ENCODE measurements at places on chromosomes 16 and 17.

GRCh38 chr16:23496821-23497542 is 13.3 kb downstream of the GGA2 start:
- DNase-seq: peak; percentile 41

DNA sequence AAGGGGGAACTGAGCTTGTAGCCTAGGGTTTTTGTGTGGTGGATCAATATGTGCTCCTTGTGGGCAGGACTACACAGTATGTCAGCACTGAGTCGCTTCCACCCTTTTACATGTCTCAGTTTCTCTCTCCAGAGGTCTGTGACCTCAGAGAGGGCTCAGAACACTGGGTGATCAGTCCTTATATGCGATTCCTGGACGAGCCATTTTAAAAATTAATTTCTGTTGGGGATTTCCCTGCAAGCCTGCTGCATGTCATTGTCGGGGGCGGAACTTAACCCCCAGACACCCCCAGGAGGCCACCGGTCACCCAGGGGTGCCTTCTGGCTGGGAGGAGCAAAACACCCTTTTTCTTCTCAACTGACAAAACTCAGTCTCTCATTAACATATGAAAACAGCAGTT is 14.1 kb downstream of the DHRS7B start:
- DNase-seq: no peak

DNA sequence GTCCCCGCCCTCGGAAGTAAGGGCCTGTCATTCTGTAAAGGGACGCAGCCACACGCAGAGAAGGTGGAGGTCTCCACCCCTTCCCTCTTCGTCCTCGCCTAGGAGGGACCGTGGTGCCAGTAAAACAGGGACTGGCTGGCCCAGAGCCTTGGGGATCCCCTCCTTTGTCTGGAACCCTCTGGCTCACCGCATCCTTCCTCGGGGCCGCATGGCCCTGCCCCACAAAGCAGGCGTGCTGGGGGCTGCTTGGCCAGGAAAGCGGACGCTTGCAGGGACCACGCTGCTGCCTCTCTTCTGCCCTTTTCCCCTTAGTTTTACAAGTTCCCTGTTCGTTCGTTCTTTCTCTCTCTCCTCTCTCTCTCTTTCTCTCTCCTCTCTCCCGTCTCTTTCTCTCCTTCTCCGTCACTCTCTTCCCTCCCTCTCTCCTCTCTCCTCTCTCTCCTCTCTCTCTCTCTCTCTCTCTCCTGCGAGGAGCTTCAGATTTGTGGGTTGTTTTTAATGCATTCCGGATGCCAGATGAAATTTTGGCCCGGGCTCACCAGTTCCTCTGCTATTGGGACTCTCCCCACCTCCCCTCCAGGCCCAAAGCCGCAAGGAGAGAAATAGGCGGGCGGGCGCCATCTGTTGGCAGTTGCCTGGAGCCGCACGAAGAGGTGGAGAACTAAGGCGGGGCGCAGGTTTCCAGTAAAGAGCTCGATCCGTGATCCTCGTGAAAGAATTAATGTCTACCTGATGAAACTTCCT is 35.1 kb upstream of the CDRT4 start:
- peak; percentile 95 for DNase-seq

DNA sequence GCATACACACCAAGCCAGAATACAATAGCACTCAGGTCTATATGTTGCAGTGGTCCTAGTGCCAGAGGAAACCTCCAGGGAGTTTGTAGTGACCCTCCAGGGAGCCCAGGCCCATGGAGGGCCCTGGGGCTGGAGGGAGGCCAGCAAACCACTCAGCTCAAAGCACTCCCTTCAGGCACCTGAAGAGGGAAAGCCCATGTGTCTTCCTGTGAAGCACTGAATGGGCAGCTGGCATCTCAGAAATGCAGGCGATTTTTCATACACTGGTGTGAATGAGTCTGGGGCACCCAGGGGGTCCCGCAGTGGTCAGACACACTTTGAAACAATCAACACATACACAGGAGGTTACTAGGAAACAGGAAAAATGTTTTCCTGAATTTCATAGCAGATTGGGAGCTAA is 12.8 kb downstream of the TBC1D26 start:
- no peak for DNase-seq

- no peak for DNase-seq
Measured at GRCh38 chr16:89990799-89991198, 28.5 kb downstream of the DBNDD1 start.

- no peak for DNase-seq
Measured at GRCh38 chr17:78449983-78450595, 71.6 kb downstream of the PGS1 start.

DNA sequence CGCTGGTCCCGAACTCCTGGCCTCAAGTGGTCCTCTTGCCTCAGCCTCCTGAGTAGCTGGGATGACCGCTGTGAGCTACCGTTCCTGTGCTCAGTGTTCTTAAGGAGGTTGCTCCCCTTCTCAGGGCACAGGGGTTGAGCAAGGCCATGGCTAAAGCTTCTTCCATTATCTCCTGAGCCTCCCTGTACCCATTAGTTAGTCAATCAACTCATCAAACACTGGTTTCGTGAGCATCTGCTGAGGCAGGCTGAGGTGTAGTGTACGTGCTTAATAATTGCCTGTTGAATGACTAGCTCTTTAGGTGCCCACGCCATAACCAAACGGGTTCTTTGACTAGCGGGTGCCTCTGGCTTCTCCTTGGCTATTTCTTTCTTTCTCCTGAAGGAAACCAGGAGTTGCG is 11.7 kb downstream of the SGCA start:
- DNase-seq: no peak

- DNase-seq: peak; percentile 76
Measured at GRCh38 chr16:88970050-88970449, 7.0 kb downstream of the CBFA2T3 start.

GRCh38 chr16:82396509-82396908 is 226.5 kb upstream of the MPHOSPH6 start:
- DNase-seq: no peak

GRCh38 chr16:10751291-10751697 is 7.7 kb downstream of the NUBP1 start:
- DNase-seq: no peak

DNA sequence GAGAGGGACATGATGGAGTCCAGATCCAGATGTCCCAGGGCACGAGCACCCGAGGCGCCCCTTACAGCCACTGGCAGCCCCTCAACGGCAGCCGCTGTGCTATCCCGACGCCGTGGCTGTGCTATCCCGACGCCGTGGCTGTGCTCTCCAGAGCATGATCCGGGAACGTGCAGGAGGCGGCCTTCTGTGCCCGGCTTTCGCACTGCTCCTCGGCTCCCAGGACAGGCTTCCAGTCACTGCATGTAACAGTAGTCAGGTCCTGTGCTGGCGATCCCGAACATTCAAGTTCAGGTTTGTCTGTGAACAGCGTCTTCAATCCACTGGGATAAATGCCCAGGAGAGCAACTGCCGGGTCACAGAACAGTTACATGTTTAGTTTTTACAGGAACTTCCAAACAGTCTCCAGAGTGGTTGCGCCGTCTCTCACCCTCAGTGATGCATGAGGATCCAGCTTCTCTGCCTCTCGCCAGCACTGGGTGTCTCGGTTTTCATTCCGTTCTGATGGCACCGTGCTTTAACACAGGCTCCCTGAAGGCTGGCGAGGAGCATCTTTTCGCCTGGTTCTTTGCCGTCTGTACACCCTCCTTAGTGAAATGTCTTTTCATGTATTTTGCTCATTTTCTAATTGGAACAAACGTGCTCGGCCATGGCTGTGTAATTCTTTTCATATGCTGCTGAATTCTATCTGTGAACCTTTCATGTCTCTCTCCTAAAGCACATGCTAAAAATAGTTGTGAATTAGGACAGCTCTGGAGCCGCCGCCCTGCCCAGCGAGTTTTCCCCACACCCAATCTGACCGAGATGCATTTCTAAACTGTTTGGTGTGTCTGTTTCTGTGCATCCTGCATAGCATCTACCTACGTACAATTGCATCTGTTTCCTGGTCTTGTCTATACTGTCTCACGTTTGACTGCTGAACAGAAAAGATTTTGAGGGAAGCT is 72.6 kb upstream of the METRNL start:
- no peak for DNase-seq

- peak; percentile 76 for DNase-seq
Measured at GRCh38 chr17:58277802-58278595, 2.7 kb downstream of the MPO start.

GRCh38 chr17:66538776-66539175 is 236.4 kb downstream of the PRKCA start:
- DNase-seq: no peak

GRCh38 chr17:67359960-67360791 is 6.2 kb downstream of the PSMD12 start:
- no peak for DNase-seq

DNA sequence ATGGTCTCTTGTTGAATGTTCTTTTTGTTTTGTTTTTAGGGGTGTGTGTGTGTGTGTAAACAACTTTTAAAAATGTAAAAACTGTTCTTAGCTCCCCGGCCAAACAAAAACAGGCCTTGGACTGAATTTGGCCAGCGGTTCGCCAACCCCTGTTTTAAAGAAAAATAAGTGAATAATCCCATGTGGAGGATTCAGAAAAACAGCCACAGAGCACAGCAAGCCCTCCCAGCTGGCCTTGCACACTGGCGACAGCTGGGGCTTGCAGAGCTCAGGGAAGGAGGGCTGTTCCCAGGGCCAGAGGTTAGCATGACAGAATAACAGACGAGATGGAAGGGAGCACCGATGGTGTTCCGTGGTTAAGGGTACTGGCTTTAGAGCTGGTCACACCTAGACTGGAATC is 39.0 kb downstream of the EMP2 start:
- no peak for DNase-seq

GRCh38 chr16:86239381-86239780 is 270.9 kb upstream of the FOXF1 start:
- no peak for DNase-seq

DNA sequence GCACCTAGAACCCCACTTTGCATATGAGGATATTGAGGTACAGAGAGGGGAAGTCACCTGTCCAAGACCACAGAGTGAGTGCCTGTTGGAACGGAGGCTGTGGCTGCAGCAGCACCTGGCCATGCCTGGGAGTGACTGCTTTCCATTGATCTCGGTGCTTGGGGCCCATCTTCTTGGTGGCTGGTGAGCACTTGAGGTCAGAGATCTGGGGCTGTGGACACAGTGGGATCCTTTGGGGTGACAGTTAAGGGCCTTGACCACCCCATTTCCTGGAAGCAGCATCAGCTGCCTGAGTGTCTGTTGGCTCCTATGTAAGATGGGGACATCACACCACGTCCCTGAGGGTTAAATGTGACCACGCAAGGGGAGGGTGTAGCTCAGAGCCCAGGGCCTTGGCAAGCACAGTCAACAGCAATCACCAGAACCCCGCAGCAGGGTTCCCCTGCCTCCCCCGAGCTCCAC is 111.7 kb downstream of the IRF8 start:
- DNase-seq: no peak

DNA sequence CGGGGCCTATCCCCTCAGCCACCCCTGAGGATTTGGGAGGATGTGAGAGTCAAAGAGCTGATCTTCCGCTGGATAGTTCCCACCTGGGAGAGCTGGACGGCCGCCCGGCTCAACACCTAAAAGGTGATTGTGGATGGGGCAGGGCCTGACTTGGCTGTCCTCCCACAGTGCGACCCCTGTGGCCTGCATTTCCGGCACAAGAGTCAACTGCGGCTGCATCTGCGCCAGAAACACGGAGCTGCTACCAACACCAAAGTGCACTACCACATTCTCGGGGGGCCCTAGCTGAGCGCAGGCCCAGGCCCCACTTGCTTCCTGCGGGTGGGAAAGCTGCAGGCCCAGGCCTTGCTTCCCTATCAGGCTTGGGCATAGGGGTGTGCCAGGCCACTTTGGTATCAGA is 4.5 kb downstream of the BCL6B start:
- DNase-seq: peak; percentile 77

DNA sequence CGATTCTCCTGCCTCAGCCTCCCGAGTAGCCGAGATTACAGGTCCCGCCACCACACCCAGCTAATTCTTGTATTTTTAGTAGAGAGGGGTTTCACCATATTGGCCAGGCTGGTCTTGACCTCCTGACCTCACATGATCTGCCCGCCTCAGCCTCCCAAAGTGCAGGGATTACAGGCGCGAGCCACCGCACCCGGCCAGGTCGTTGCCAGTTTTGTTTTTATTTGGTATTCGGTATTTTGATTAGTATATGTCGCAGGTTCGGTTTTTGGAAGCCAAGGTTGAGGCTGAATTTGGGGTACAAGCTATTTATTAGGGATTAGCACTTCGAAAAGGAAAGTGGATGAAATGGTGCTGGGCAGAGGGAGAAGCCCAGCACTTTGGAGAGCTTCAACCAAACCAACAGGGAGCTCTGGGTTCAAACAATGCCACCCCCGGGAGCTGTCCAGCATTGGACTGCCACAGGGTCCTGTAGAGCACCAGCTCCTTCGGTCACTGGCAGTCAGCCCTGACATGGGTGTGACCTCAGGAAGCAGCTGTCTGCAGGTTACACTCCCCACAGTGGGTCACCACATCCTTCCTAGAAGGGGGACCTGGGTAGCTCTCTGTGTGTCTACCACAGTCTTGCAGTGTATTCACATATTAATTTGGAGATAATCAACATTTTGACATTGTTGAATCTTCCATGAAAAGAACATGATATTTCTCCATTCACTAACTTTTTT is 1.5 kb upstream of the CLEC10A start:
- DNase-seq: peak; percentile 74

- DNase-seq: no peak
Measured at GRCh38 chr17:47367257-47367656, 43.5 kb downstream of the EFCAB13 start.

GRCh38 chr17:64327201-64327930 is 63.3 kb downstream of the PECAM1 start:
- no peak for DNase-seq

DNA sequence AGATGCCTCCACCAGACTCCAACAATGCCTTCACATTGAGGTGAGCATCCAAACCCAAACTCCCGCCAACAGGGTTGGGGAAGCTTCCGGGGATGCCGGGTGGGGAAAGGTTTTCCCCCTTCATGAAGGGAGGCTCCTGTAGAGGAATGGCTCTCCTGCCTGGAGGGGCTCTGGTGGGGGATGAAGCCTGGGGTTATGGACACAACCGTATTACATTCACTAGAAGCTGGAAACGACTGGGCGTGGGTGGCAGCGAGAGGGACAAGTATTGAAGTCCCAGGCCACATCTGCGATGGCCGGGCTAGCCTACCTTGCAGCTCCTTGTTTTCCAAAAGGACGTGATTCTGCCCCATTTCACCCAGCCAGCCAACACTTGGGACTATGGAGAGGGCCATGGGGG is 321.1 kb downstream of the C16orf95 start:
- DNase-seq: no peak

- DNase-seq: no peak
Measured at GRCh38 chr16:50121278-50121677, 31.8 kb upstream of the TENT4B start.

- no peak for DNase-seq
Measured at GRCh38 chr17:72025113-72025512, 95.7 kb upstream of the SOX9 start.

DNA sequence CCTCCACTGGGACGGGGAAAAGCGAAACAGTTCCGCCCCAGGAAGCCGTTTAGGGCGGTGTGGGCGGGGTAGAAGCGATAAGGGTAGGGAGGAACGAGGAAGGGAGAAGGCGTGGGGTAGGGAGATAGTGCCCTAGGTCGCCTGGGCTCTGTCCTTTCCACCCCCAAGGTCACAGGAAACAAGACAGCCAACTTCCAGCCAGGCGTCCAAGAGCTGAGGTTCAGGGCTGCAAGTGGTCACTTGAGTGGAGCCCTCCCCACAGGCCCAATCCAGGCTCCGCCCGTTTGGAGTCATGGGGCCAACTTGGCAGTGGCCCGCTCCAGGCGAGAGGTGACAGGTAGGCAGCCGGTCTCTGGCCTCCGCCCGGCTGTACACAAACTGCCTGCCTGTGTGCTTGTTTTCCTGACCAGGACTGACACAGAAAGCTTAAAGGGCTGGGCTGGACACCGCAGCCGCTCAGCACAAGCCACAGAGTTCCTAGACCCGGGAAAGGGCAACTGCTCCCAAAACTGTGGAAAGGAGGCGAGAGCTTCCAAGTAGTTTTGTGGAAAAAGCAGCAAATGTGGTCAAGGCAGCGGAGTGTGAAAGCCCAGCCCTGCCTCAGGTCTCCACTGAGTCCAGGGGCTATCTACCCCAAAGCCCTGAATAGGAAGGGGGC is at the start of gene RILP:
TSS of gene RILP (minus strand) at position 23 of the 658 bp plus-strand sequence. CDS start 62 bp downstream, outside the sequence.
- DNase-seq: peak; percentile 93

All from spleen (tissue), 13 donors.